ENCODE measurements at places on chromosomes 12 and 14. TPM values are rescaled to one million over a fixed set of nuclear protein-coding genes. Genes with fewer than 3 reads are reported as not detected.
A peak's percentile ranks its signal among the peaks of the same experiment; 100 is the strongest.

PRICKLE1 gene
- total RNA-seq: 3.8 TPM

HOXC9 gene
- 2.9 TPM for total RNA-seq

PRMT5 gene
- total RNA-seq: 111 TPM

WIF1 gene
- not detected for total RNA-seq

ANO4 gene
- 0.09 TPM for total RNA-seq

MSRB3 gene
- total RNA-seq: 7.7 TPM

SMAGP gene
- 95.1 TPM for total RNA-seq

DNA sequence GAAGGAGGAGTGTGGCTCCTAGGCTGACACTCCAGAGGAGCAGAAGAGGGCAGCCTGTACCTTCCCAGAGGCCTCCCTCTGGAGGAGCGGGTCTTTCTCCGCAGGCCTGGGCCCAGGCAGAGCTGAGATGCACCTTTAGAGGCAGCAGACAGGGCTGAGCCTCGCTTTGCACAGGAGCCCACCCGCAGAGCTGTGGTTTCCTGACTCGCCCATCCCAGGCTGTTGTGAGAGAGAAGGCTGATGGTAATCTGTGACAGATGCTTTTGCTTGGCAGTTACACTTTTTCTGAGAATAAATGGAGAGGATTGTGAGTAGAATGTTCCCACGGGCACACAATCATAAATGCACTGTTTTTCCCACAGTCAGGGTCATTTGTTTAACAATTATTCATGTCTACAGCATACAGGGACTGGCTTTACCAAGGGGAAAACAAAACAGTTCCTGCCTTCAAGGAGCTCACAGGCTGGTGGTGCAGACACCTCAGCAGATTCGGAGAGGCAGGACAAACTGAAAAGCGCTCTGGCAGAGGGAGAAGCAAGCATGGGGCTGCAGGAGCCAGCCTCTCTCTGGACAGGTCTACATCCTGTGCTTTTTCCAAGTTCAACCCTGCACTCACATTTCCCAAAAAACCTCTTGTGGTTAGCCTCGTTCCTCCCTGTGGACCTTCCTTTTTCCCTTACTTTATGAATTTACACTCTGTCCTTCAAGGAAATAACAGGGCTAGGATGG lies 13.9 kb downstream of the EVL start:
- H3K27ac ChIP-seq: no peak overlapping the region
- no peak for DNase-seq
- H3K4me3 ChIP-seq: no peak overlapping the region
- H3K4me1 ChIP-seq: no peaks in the 10 kb centered on the region

- no peak overlapping the region for H3K4me3 ChIP-seq
- no peak overlapping the region for H3K27ac ChIP-seq
- H3K4me1 ChIP-seq: no peaks in the 10 kb centered on the region
- H3K36me3 ChIP-seq: no peaks in the 10 kb centered on the region
Observed at GRCh38 chr14:21735639-21736307, 62.2 kb upstream of the OR4E1 start.

DNA sequence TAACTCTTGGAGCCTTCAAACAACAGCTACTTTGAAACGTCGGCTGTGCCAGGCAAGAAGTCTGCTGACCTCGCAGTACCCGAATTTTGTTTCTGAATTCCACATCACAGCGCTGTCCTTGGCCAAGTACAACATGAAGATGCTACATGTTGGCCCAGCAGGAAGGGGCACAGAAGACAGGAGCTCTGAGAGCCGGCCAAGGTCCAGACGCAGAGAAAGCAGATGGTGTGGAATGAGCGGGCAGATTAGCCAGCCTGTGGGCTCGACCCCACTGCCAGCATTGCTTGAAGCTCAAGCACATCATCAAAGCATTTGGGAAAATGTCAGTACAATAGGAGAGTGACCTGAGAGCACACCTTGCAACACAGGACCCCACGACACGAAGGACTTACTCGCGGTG lies 64.5 kb downstream of the FZD10 start:
- no peaks in the 10 kb centered on the region for H3K27me3 ChIP-seq
- no peak overlapping the region for H3K4me3 ChIP-seq
- no peaks in the 10 kb centered on the region for H3K4me1 ChIP-seq
- H3K36me3 ChIP-seq: no peaks in the 10 kb centered on the region

- no peak overlapping the region for H3K4me3 ChIP-seq
- H3K4me1 ChIP-seq: no peaks in the 10 kb centered on the region
- H3K36me3 ChIP-seq: no peaks in the 10 kb centered on the region
- no peak for DNase-seq
- H3K27ac ChIP-seq: no peak overlapping the region
Observed at GRCh38 chr14:43308421-43309110, 1198.5 kb downstream of the FSCB start.

DNA sequence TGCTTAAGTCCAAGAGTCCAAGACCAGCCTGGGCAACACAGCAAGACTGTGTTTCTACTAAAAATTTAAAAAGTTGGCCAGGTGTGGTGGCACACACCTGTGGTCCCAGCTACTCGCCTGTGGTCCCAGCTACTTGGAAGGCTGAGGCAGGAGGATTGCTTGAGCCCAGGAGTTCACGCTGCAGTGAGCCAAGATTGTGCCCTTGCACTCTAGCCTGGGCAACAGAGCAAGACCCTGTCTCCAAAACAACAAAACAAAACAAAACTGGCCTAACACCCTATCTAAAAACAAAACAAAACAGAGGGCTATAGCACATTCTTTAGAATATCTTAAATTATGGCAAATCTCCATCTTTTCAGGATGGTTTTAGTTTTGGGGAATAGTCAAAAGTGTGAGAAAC lies 3.1 kb upstream of the LYZ start:
- peaks cover 60% of the 10 kb centered on the region for H3K4me1 ChIP-seq
- no peak overlapping the region for H3K4me3 ChIP-seq
- H3K27ac ChIP-seq: no peak overlapping the region
- DNase-seq: no peak

DNA sequence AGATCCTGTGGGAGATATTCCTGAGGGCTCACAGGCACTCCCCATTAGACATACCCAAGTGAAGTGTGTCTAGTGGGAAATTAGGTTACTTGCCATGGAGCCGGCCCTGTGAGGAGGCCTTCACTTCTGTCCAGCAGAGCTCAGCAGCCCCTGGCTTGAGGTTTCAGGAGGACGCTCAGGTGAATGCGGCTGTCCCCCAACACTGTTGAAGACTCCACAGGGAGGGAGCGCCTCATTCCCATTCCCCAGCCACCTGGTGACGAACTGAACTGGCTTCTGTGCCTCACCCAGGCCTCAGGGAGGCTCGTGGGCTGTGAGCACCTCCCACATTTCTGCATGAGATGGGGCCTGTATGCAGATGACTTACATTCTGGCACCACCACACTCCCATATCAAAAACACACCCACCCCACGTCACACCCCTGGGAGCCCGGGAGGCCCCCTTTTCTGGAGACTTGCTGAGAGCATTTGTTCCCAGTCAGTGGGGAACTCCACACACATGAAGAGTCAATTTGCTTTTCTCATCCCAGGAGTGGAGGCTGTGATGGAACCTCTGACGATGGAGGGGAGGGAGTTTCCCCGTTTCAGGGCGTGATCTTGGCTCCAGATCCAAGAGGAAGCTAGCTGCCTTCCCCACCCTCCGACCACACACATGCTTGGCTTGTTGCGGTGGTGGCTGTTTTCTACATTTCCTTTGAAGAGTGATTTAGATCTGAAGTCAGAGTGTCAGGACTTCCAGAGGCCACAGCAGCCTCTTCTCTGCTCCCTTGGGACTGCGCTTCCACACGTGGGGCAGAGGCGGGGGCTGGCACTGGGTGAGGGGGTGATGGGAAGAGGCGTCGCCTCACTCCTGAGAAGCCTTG lies 120.7 kb downstream of the ADGRD1 start:
- no peaks in the 10 kb centered on the region for H3K36me3 ChIP-seq
- no peaks in the 10 kb centered on the region for H3K4me1 ChIP-seq
- H3K27ac ChIP-seq: no peak overlapping the region
- no peaks in the 10 kb centered on the region for H3K27me3 ChIP-seq
- DNase-seq: no peak
- H3K4me3 ChIP-seq: no peak overlapping the region

GRCh38 chr14:33237115-33237740 lies 298.5 kb downstream of the NPAS3 start:
- no peaks in the 10 kb centered on the region for H3K36me3 ChIP-seq
- no peak overlapping the region for H3K4me3 ChIP-seq
- no peak overlapping the region for H3K27ac ChIP-seq
- no peaks in the 10 kb centered on the region for H3K4me1 ChIP-seq
- no peaks in the 10 kb centered on the region for H3K27me3 ChIP-seq

- H3K27ac ChIP-seq: no peak overlapping the region
- no peak for DNase-seq
- no peaks in the 10 kb centered on the region for H3K36me3 ChIP-seq
- H3K27me3 ChIP-seq: peaks cover 1% of the 10 kb centered on the region
Observed at GRCh38 chr14:104939666-104940410, 15.2 kb downstream of the PLD4 start.

DNA sequence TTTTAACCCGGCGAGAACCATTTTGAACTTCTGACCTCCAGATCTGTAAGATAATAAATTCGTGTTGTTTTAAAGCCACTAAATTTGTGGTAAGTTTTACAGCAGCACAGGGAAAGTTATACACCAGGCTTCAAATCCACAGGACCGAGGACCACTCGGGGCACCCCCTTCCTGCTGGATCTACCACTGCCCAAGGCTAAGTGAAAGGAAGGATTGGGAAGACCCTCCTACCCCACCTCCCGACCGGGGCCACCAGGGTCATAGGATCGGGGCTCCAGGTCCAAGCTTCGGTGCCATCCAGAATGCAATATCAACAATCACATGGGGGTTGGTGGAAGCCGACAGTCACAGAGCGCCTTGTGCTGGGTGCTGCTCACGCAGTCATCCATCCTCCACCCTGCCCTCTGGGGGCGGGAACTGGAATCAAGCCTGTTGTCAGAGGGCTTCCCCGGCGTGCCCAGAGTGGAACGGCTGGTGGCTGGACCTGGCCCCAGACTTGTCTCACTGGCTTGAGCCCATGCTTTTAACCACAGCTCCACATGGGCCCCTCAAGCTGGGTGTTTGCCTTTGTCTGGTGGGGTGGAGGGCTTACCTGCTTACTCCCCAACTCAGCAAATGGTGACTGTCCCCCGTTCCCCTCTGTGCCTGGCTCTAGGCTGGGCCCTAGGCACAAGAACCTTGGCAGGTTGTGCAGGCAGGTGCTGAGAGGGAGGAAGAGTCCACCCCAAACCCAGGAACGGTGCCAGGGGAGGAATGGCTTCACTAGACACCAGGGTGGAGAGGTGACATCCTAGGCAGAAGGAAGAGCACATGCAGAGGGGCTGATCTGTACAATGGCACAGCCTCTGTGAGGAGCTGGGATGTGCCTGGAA lies 180.3 kb upstream of the RTL1 start:
- H3K4me3 ChIP-seq: no peak overlapping the region
- H3K27ac ChIP-seq: no peak overlapping the region
- H3K4me1 ChIP-seq: no peaks in the 10 kb centered on the region
- no peaks in the 10 kb centered on the region for H3K27me3 ChIP-seq
- no peaks in the 10 kb centered on the region for H3K36me3 ChIP-seq

- peaks cover 12% of the 10 kb centered on the region for H3K4me1 ChIP-seq
- peak within 1 kb of the TSS; percentile 61 for H3K27ac ChIP-seq
- H3K36me3 ChIP-seq: no peaks in the 10 kb centered on the region
- DNase-seq: peak; percentile 90
- no peaks in the 10 kb centered on the region for H3K27me3 ChIP-seq
- peak within 1 kb of the TSS; percentile 65 for H3K4me3 ChIP-seq
Observed at GRCh38 chr12:56266693-56267442, at the start of gene COQ10A. COQ10A (plus strand) TSS chr12:56266942; CDS start chr12:56267119, 177 bp downstream.

DNA sequence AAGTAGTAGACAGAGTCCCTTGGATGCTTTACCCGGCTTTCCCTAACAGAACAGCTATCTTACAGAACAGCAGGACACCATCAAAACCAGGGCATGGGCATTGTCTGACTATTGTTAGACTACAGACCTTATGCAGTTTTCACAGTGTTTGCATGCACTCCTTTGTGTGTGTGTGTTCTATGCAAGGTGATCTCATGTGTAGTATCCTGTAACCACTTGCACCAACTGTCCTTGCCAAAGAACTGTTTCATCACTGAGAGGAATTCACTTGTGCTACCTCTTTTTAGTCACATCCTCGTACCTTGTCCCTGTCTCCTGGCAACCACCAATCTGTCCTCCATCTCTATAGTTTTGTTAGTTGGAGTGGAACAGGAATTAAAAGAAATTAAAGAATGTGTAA lies 183.6 kb upstream of the PZP start:
- H3K4me3 ChIP-seq: no peak overlapping the region
- no peak overlapping the region for H3K27ac ChIP-seq
- no peak for DNase-seq

GRCh38 chr12:107492393-107493134 lies 193.0 kb upstream of the PWP1 start:
- H3K27me3 ChIP-seq: no peaks in the 10 kb centered on the region
- H3K4me1 ChIP-seq: no peaks in the 10 kb centered on the region
- H3K36me3 ChIP-seq: no peaks in the 10 kb centered on the region
- no peak overlapping the region for H3K4me3 ChIP-seq

DNA sequence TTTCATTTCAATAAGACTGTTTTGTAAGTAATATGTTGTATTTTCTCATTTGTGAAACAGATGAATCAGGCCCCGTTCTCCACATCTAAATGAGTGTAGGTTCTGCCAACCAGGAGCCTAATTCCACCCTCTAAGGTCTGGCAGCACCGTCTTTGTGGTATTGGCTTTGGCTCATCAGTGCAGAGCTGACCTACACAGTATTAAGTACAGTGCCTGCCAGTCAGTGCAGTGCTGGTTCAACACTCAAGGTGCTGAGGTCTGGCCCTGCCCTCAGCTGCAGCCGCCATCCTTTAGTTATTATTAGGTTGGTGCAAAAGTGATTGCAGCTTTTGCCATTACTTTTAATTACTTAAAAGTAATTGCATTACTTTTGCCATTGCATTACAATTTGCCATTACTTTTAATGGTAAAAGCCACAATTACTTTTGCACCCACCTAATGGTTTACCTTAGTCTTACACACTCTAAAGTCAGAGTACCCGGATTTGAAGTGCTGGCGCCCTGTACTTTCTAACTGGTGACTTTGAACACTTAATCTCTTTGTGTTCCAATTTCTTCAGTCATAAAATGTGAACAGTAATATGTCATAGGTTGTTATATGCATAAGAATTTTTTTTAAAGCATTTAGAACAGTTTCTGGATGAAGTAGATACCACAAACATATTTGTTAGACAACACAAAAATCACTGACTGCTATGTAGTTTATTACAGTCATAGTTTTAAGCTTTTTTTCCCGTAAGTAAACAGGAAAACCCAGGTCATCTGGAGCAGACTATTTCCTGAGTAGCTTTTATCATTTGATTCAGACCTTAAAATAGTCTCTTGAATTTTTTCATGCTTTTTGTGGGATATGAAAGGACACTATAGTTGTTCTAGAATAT lies 99.5 kb downstream of the SYNE2 start:
- no peak overlapping the region for H3K4me3 ChIP-seq
- H3K27me3 ChIP-seq: no peaks in the 10 kb centered on the region
- DNase-seq: no peak
- H3K36me3 ChIP-seq: no peaks in the 10 kb centered on the region
- no peak overlapping the region for H3K27ac ChIP-seq

- H3K27ac ChIP-seq: no peak overlapping the region
- H3K27me3 ChIP-seq: peaks cover 5% of the 10 kb centered on the region
- DNase-seq: no peak
- no peaks in the 10 kb centered on the region for H3K36me3 ChIP-seq
- no peaks in the 10 kb centered on the region for H3K4me1 ChIP-seq
Observed at GRCh38 chr12:40225337-40225983, 663 bp downstream of the LRRK2 start.
